ENCODE measurements at places on chromosomes 7 and 10.

- no peak for DNase-seq
Measured at GRCh38 chr7:114832906-114833595, 88.8 kb upstream of the MDFIC start.

- DNase-seq, result no peak
Measured at GRCh38 chr10:122990278-122990677, 10.1 kb downstream of the PSTK start.

DNA sequence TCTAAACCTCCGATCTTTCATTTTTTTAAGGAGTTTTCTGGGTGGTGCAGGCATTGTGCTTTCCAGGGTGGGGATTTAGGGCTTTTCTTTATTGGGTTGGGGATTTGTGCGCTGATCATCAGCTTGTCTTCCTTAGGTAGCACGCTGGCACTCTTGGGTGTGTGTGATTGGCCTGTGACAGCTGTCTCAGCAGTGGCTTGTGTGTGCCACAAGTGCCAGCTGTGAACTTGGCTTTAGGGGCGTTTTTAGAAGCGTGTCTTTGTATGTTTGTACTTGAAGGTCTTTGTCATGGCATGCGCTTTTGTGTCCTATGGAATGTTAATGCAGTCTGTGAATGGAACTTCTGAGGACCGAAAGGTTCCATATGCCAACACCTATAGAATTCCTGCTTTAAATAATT is 788 bp downstream of the AKAP9 start:
- DNase-seq, result peak; percentile 71

DNA sequence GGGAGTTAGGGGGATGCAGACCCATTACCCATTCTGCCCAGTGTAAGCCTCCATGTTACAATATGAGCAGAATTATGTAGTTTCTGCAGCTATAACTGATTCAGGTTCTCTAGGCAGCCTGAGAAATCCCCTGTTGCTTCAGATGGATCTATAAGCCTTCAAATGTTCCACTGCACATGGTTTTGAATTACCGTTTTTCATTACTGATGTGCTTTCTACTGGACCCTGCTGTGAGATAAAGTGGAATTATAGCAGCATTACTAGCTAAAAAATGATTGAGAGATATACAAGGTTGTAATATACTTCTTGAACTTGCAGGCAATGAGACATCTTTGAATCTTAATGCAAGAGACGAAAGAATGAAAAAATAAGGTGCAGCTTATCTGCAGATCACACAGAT is 38.4 kb upstream of the ANAPC16 start:
- DNase-seq, result no peak

DNA sequence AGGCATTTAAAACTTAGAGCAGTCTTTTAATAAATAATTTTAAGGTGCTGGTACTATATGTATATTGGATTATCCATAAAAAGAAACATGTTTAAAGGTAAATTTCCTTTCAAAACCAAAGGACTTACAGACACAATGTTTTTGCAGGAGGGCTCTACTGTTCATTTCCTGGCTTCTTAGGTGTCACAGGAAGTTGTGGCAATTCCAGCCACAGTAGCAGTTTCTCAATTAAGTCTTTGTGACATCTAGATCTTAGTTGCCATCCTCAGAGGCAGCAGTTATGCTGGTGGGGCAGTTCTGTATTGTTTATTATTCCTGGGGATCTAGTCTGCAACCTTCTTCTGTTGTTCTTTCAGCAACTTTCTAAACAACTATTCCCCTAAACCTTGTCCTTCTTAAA is 460.1 kb downstream of the MAGI2 start:
- DNase-seq, result no peak

GRCh38 chr7:134669845-134670373 is 23.3 kb downstream of the BPGM start:
- no peak for DNase-seq

DNA sequence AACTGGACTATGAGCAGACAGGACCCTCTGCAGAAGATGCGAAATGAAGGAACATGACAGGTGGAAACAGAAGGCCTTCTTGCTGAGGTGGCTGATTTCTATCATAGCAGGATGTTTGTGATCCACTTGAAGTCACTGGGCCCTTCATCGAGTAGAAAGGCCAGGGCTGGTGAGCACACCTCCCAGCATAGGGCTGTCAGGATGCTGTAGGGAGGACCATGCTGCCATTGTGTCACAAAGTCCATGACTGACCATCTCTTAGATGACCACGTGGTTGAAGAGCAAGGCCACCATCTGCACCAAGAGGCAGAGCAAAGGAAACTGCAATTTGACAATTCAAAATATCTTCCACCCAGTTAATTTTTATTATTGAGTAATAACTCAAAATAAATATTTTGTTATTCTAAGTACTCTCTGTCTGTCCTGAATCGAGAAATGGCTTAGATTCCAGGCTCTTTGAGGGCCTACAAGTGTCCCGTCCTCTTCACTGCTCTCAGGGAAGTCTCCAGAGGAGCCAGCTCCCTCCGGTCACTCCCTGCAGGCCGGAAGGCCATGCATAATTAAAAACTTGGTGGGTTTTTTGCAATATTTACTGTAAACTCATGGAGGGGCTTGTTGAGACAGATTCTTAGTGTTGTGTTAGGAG is 249.3 kb upstream of the ZMIZ1 start:
- no peak for DNase-seq

DNA sequence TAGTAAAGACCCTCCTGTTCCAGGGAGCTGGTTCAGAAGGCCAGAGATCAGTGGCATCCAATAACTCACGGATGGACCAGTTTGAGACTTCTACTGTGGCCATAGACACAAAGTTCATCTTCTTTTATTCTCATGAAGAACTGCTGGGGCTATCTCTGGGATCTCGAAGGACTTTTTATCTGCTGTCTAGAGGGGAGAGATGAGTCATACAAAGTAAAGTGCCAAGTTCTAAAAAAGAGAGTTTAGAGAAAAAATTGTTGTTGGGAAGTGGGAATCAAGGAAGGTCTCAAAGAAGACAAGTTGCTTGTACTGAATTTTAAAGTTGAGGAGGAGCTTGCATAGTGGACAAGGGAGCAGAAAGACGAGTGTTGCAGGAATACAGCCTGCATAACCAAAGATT is 8.0 kb upstream of the FAM221A start:
- DNase-seq, result no peak

DNA sequence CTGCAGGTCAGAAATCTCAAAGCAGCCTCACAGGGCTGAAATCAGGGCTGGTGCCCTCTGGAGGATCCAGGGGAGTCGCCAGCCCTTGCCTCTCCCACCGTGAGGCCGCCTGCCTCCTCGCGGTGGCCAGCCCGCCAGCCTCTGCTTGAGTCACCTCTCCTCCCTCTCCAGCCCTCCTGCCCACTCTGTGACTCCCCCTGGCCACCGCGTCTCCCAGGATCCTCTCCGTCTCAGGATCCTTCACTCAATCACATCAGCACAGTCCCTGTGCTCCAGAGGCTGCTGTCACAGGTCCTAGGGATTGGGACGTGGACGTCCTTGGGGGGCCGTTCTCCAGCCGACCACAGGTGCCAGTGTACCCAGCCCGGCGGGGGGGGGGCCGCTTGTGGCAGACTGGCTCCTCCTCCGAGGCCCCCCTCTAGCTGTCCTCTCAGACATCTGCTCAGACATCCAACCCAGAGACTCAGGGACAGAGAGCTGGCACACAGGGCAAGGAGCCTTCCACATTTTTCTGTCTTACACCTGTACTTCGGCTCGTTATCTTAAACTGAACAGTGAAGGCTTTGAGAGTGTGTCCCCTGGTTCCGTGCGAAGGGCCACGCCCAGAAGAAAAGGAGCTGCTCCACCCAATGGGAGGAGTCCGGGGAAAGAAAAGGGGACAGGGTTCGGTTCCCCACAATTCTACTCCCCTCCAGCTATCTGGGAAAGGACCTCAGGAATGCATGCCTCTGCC is 9.4 kb upstream of the PPP2R2D start:
- DNase-seq, result no peak

DNA sequence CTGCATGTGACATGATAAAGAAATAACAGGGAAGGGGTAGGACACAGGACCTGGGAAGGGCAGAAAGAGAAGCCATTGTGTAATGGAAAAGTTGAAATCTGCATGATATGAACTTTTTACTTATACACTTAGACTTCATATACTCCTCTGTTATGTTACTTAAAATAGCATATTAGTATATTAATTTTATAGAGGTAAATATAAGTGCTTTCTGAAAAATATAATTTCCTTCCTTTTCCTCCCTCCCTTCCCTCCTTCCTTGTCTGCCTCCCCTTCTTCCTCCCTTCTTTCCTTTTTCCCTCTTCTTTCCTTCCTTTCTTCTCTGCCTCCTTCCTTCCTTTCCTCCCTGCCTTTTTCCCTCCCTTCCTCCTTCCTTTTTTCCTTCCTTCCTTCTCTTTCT is 363.7 kb downstream of the CALN1 start:
- no peak for DNase-seq

DNA sequence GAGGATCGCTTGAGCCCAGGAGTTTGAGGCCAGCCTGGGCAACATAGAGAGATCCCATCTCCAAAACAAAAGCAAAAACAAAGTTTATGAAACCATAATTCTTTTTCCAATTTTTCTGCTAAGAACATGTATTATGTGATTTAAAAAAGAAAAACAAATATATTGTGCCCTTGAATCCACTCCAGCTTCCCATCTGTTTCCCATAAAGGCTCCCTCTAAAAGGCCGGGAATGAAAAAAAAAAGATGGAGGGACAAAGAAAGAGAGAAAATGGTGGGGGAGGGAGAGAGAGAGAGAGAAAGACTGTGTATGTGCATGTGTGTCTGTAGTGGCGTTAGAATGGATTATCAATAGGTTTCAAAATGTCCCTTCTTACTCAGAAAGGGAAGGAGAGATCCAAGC is 20.5 kb upstream of the GSDME start:
- DNase-seq, result no peak

DNA sequence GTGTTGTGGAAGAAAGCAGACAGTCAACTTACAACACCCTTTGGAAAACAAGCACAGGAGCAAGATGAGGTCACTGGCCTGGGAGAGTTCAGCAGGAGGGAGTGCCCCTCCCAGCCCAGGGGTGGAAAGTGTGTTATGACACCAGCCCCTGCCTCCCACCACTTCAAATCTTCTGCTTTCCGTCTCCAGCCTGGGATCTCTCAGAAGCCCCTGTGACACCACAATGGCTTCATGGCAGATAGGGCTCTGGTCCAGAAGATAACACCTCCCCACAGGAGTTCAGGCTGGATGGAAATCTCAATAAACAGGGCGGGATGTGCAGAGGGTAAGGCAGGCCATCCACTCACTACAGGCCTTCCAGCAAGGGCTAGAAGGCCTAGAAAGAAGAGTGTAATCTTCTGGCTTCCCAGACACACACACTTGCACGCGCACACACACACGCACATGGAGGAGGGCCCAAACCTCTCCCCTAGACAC is 48.7 kb upstream of the ZMIZ1 start:
- no peak for DNase-seq

- DNase-seq, result no peak
Measured at GRCh38 chr10:102616066-102616770, 28.1 kb upstream of the TRIM8 start.

DNA sequence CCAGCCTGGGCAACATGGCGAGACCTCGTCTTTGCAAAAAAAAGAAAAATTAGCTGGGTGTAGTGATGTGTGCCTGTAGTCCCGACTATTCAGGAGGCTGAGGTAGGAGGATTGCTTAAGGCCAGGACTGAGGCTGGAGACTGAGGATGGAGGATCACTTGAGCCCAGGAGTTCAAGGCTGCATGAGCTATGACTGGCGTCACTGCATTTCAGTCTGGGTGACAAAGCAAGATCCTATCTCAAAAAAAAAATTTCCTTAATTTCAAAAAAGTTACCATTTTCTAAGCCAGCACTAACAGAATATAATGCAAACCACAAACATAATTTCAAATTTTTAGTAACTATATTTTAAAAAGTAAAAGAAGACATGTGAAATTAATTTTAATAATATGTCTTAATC is 13.4 kb upstream of the SRGN start:
- no peak for DNase-seq

GRCh38 chr10:27345455-27345920 is 104.9 kb upstream of the ACBD5 start:
- DNase-seq, result no peak

- DNase-seq, result no peak
Measured at GRCh38 chr7:46626691-46627310, 705.7 kb upstream of the IGFBP3 start.

DNA sequence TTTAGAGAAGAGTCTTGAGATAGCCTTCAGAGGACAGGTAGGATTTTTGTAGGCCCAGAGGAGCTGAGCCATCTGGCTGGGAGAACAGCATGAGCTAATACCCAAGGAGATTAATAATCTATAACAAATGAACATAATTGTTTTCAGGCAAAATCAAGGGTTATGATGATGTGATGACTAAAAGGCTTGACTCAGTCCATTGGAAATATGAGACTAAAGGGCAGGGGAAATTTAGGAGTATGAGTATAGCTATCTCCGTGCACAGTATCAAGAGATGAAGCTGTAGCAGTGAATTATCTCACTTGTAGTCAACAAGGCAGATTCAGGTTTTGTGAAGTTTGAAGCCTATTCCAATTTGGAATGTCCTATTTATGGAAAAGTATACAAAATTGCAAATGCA is 40.1 kb downstream of the CSTF2T start:
- no peak for DNase-seq

DNA sequence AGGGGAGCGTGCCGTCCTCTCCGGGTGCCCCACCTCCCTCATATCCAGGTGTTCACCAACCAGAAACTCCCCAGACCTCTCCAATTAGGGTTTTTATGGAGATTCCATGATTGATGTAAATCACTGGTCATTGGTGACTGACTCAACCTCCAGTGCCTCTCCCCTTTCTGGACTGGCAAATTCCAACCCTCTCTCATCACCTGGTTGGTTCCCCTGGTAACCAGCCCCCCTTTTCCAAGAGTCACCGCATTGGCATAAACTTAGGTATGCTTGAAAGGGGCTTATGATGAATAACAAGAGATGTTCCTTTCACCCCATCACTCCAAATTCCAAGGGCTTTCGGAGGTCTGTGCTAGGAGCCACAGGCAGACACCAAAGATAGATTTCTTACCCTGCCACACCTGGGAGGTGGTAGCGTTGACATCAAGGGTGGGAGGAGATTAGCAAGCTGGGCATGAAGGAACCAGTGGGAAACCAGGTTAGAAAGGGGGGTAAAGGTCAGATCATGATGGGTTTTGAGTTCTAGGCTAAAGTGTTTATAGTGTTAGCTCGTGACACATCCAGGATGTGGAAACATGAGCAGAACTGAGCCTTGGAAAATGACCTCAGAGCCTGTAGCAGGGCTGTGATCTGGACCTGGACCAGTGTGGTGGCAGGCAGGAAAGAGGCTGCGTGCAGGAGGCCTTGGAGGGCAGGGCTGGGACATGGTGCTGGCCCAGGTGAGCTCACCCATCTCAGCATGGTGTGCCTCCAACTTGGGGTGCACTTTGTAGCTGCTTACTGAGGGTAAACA is 45.1 kb downstream of the CAMK1D start:
- DNase-seq, result no peak

- DNase-seq, result no peak
Measured at GRCh38 chr7:39095875-39096619, 118.3 kb downstream of the POU6F2 start.

- no peak for DNase-seq
Measured at GRCh38 chr10:35165136-35165535, 38.5 kb downstream of the CREM start.

GRCh38 chr7:24821045-24821753 is 63.9 kb upstream of the GSDME start:
- DNase-seq, result no peak

GRCh38 chr7:155992538-155992937 is 180.3 kb upstream of the SHH start:
- DNase-seq, result no peak

Data from globus pallidus (tissue), 1 donor.